AG20443 (cell line): ENCODE measurements at places on chromosomes 2 and 18.

GRCh38 chr18:23277399-23277798 lies 142.1 kb downstream of the CABLES1 start:
- no peak for DNase-seq

DNA sequence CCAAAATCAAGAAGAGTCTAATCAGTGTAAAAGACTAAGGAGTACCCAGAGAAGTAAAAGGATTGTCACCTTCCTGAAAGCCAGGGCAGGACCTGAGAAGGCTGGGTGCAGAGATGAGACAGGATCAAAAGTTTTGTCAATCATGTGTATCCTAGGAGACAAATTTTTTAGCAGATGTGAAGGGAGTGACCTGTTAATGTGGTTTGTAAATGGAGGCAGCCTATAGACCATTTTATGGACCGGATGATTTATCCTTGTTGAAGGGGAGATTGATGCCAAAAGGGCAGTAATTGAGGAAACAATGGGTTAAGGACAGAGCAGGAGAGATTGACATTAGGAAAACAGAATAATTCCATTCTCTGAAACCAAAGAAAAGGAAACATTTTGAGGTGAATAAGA lies 813 bp downstream of the NDC80 start:
- no peak for DNase-seq

DNA sequence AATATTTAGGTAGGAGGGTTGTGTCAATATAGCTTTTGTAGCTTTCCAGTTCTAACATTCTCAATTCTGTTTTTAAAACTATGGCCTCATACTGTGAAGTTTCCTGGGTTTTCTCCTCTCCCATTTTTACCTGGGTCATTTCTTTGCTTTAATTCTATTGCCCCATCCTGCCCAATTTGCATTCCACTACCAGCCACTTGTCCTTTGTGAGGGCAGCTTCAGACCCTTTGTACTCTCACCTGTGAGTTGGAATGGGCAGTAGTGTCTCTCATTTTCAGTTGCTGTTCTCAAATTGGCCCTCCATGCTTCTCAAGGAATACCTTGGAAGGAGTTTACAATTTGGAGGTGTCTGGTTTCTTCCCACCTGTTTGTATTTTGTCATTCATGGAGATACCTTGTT lies 108.4 kb downstream of the CAMKMT start:
- no peak for DNase-seq

DNA sequence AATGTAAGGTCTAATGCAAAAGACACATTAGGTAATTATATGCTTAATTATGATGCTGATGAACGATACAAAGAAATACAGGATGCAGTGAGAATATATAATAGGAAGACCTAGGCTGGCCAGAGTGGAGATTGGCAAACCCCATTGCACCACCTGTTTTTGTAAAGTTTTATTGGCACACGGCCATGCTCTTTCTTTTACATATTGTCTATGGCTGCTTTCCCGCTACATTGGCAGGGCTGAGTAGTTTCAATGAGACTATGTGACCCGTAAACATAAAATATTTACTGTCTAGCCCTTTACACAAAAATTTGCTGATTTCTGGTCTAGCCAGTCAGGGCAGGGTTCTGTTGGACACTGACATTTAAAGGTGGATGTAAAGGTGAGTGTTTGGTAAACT lies 5.4 kb downstream of the SEC11C start:
- DNase-seq = no peak

- no peak for DNase-seq
Observed at GRCh38 chr2:95020275-95021022, 5.1 kb upstream of the MAL start.

GRCh38 chr2:218400930-218401881 lies 1.5 kb downstream of the CTDSP1 start:
- DNase-seq = no peak

DNA sequence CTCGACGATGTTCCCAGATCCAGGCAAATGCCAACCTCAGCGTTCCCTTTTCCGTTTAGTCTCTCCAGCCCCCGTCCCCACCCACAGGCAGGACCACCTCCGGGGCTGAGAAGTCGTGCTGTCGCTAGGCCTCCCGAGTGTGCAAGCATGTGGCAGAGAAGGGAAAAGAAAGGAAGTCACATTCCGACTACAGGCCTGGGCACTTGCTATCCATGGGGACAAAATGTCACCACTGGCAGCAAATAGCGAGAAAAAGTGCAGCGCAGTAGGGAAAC lies 420 bp downstream of the PIGN start:
- no peak for DNase-seq

DNA sequence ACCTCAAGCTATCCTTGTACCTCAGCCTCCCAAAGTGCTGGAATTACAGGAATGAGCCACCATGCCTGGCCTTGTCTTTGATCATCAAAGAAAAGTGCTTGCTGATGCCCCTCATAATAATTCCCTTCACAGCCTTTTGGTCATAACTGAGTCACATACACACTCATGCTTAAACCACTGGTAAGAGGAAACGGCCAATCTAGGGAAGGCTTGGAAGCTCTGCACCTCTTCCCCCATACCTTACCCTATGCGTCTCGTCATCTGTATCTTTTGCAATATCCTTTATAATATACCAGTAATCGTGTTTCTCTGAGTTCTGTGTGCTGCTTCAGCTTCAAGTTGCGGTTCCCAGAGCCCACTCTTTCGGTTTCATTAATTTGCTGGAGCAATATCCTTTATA lies 4.8 kb upstream of the RNF138 start:
- DNase-seq = peak; percentile 9

GRCh38 chr2:190481339-190481738 lies 53.2 kb downstream of the NEMP2 start:
- DNase-seq = no peak
